ENCODE measurements at places on chromosomes 3 and 15.

- no peak for DNase-seq
These were observed 38.2 kb downstream of the TRANK1 start for GRCh38 chr3:36906504-36907149.

DNA sequence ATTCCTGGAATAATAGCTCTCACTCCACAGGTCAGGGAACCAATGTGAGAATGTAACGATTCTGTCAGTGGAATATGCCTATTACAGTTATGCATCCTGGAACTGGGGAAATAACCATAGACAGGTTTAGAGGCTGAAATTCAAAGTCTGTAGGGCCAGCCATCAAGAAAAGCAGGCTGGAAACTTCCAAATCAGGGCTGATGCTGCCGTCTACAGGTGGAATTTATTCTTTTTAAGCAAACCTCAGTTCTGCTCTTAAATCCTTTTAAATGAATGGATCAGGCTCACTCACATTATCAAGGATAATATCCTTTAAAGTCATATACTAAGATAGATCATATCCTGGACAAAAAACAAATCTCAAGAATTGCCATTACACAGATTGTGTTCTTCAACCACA lies 699.8 kb downstream of the NR2F2 start:
- no peak for DNase-seq

DNA sequence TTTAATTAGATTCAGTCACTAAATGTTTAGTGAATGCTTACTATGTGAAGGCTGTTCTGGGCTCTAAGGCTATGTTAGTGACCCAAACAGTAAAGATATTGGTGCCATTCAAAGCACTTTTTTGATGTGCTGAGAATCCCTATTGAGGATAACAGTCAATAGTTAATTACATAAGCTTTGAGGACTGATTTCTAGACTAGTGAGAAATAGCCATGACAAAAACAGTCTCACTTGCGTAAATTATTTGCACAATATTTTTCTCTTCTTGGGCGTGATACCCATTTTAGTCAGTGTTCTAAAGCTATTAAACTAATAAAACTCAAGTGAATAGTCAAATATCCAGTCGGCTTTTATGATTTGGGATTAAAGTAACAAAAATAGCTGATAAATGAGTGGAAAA lies 74.6 kb downstream of the UBE2E2 start:
- no peak for DNase-seq

DNA sequence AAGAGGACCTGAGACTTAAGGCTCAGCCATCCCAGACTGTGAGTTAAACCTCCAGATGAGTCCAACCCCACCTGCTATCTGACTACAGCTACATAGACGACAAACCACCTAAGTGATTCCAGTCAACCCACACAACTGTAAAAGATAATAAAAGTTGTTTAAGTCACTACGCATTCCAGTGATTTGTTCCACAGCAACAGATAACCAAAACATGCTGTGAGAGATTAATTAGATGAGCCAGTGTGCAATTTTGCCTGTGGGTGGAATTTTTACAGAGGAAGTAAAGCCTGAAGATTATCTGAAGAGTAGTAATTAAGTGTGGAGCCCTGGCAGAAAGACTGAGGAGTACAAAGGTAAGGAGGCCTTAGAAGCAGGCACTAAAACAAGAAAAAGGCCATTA lies 5.4 kb downstream of the BTBD1 start:
- DNase-seq = no peak

- DNase-seq = no peak
These were observed 12.4 kb downstream of the NPHP3 start for GRCh38 chr3:132709761-132710160.

- DNase-seq = no peak
These were observed 35.0 kb downstream of the ST6GAL1 start for GRCh38 chr3:186965141-186965879.

GRCh38 chr15:31300208-31300661 lies 26.4 kb upstream of the KLF13 start:
- no peak for DNase-seq

All from AG09319 (cell line).